ENCODE measurements at places on chromosomes 5 and 9. TPM values are rescaled to one million over a fixed set of nuclear protein-coding genes. Genes with fewer than 3 reads are reported as not detected.

GRCh38 chr5:128965011-128965637 lies at the start of gene SLC27A6:
SLC27A6 (plus strand) TSS chr5:128965488; CDS start chr5:128966138, 650 bp downstream.
- no peak within 1 kb of the TSS for H3K4me3 ChIP-seq
- H3K36me3 ChIP-seq, result no peaks in the 10 kb centered on the region
- no peaks in the 10 kb centered on the region for H3K27me3 ChIP-seq
- no peak within 1 kb of the TSS for H3K27ac ChIP-seq
- no peak for DNase-seq

DNA sequence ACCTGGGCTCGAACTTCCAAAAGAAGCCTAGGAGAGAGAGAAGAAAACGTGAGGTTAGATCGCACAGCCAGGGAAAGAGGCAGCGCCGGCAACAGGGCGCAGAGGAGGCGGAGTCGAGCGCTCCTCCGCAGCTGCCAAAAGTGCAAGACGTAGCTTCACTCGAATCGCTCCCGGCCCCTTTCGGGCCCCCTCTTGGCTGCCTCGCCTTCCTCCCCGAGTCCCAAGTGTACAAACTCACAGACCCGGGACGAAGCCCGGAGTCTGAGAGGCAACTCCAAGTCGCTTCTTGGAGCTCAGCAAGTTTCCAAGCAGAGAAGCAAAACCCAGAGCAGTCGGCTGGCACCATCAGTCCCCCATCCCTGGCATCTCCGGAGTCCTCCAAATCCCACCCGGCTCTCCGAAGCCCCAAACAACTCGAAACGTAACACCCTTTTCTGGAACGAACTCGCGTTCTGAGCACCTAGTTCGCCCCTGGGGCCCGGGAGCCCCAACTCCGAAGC lies 1.2 kb downstream of the MIER3 start:
- DNase-seq, result peak; percentile 49
- H3K4me3 ChIP-seq, result peak overlapping the region; percentile 72
- H3K27me3 ChIP-seq, result peaks cover 5% of the 10 kb centered on the region
- peak overlapping the region; percentile 53 for H3K27ac ChIP-seq
- H3K4me1 ChIP-seq, result peaks cover 16% of the 10 kb centered on the region

- no peaks in the 10 kb centered on the region for H3K4me1 ChIP-seq
- H3K36me3 ChIP-seq, result no peaks in the 10 kb centered on the region
These were observed 288.5 kb upstream of the TUT7 start for GRCh38 chr9:86642721-86643120.

DNA sequence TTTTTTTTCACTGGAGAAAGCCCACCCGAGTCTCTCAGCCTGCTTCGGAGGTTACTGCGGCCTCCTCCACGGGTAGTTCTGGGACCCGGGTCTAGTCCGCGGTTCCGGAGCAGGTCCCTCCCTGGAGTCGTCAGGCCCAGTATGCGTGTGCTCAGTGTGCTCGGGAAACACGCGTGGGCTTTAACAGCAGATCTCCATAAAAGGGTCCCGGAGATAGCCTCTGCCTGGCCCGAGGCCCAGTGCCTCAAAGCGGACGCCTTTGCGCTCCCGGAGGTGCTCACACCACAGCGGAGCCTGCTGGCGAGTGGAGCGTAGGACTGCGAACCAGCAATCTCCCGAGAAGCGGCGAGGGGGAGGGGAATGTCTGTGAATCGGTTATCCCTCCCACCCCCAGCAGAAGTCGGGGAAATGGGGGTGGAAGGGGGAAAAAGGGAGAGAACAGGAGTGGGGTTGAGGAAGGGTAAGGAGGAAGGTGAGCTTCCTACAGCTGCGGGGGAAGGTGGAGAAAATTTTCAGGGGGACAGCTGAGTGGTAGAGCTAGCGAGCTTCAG lies 28.7 kb downstream of the CDKN2A start:
- H3K27ac ChIP-seq, result no peak overlapping the region
- no peaks in the 10 kb centered on the region for H3K36me3 ChIP-seq
- DNase-seq, result peak; percentile 30
- H3K4me3 ChIP-seq, result peak overlapping the region; percentile 44

GRCh38 chr9:16869882-16870595 lies 431 bp downstream of the BNC2 start:
- no peak overlapping the region for H3K4me3 ChIP-seq
- no peaks in the 10 kb centered on the region for H3K36me3 ChIP-seq
- no peaks in the 10 kb centered on the region for H3K4me1 ChIP-seq

- DNase-seq, result no peak
- H3K36me3 ChIP-seq, result no peaks in the 10 kb centered on the region
- no peak overlapping the region for H3K4me3 ChIP-seq
- H3K4me1 ChIP-seq, result peaks cover 2% of the 10 kb centered on the region
These were observed 136.5 kb downstream of the MEF2C start for GRCh38 chr5:88746438-88746882.

- no peaks in the 10 kb centered on the region for H3K27me3 ChIP-seq
- H3K36me3 ChIP-seq, result no peaks in the 10 kb centered on the region
- no peak for DNase-seq
- no peaks in the 10 kb centered on the region for H3K4me1 ChIP-seq
These were observed 114.3 kb downstream of the CRB2 start for GRCh38 chr9:123470121-123470782.

GRCh38 chr9:19026375-19026774 lies 6.6 kb downstream of the SAXO1 start:
- H3K27ac ChIP-seq, result no peak overlapping the region
- DNase-seq, result no peak
- H3K4me1 ChIP-seq, result no peaks in the 10 kb centered on the region
- peaks cover 4% of the 10 kb centered on the region for H3K27me3 ChIP-seq

DNA sequence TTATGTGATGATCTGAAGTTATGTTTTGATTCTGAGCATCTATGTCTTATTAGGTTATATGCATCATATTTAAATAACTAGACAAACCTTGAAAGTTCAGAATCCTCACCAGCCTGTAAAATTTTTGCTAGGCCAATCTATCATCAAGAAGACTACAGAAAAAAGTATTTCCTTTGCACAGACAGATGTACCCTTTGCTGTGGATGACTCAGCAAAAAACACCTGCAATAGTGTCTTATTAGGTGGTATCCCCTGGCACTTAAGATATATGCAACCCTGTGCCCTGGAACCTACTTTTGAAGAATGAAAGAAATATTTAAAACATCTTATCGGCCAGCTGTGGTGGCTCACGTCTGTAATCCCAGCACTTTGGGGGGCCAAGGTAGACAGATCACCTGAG lies 130.6 kb downstream of the SLF1 start:
- no peaks in the 10 kb centered on the region for H3K36me3 ChIP-seq
- no peaks in the 10 kb centered on the region for H3K27me3 ChIP-seq
- no peak for DNase-seq
- H3K27ac ChIP-seq, result no peak overlapping the region

DNA sequence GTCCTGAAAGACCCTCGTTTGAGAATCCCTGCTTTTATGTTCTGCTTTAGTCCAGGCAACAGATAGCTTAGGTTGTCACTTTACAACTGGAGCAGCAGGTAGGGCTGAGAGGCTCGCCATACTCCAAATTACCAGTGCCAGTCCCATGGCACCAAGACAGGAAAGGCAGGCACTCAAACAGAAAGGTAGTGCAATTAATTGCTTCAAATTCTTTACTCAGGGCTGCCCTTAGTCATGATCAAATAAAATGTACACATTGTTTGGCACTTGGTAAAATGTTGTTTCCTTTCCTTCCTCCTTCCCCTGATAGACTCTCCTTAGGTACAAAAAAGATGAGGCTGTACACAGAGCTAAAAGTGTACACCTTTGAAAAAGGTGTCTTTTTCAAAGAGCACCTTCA lies 115.8 kb upstream of the CCDC152 start:
- H3K4me1 ChIP-seq, result no peaks in the 10 kb centered on the region
- no peak for DNase-seq
- H3K27ac ChIP-seq, result no peak overlapping the region

GRCh38 chr9:70556771-70557170 lies 142.3 kb upstream of the KLF9 start:
- no peaks in the 10 kb centered on the region for H3K4me1 ChIP-seq
- H3K27ac ChIP-seq, result no peak overlapping the region
- H3K36me3 ChIP-seq, result no peaks in the 10 kb centered on the region
- no peaks in the 10 kb centered on the region for H3K27me3 ChIP-seq
- no peak overlapping the region for H3K4me3 ChIP-seq

GRCh38 chr5:60699288-60699608 lies 718 bp downstream of the DEPDC1B start:
- H3K4me1 ChIP-seq, result peaks cover 18% of the 10 kb centered on the region
- H3K27ac ChIP-seq, result peak overlapping the region; percentile 61
- no peaks in the 10 kb centered on the region for H3K27me3 ChIP-seq
- no peak for DNase-seq

DNA sequence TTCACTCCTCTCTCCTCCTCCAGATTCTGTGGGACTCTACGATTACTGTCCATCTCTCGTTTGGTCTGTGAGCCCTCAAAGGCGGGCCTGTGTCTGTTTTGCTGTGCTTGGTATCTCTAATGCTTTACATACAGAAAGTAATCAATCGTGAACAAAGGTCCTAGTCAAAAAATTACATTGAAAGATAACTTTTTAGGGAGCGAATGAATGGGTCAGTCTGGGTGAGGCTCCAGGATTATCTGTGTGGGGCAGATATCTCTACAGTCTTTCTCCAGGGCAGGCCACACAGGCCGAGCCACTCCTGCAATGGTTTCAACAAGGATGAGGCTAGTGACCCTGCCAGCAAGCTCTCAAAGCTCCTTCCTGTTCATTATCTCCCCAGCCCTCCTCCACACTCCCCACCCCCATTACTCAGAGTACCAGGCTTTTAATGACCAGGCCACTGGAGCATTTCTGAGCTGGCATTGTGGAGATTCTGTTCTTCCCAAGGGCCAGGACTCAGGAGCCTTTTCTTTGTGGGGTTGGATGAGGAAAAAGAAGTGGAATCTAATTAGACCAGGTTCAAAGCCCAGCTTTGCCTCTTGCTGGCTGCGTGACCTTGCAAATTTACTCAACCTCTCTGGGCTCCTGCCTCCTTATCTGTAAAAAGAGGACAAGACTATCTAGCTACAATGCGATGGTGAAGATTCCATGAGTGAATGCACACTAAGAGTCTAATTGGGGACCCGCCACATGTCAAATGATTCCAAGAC lies 10.2 kb downstream of the CORO2A start:
- H3K36me3 ChIP-seq, result no peaks in the 10 kb centered on the region
- H3K4me3 ChIP-seq, result no peak overlapping the region
- H3K27me3 ChIP-seq, result no peaks in the 10 kb centered on the region
- peaks cover 18% of the 10 kb centered on the region for H3K4me1 ChIP-seq
- H3K27ac ChIP-seq, result no peak overlapping the region

The MIER3 gene
- 27.8 TPM for total RNA-seq

The PCDHGA8 gene
- total RNA-seq, result not detected

The POU5F2 gene
- total RNA-seq, result 1.9 TPM

The IFNA13 gene
- not detected for total RNA-seq

The LSM11 gene
- 4.4 TPM for total RNA-seq

The QRFP gene
- total RNA-seq, result not detected

The MROH2B gene
- total RNA-seq, result not detected

The SPINK4 gene
- total RNA-seq, result not detected

The MYOZ3 gene
- total RNA-seq, result not detected

The CXCL14 gene
- not detected for total RNA-seq

The NR2F1 gene
- total RNA-seq, result not detected
